Urinary bladder (tissue), 4 donors: ENCODE measurements at places on chromosomes 6 and 20. TPM values are rescaled to one million over a fixed set of nuclear protein-coding genes. Genes with fewer than 3 reads are reported as not detected.

The CD109 gene
- polyA plus RNA-seq = 7.0 TPM

The NOL7 gene
- polyA plus RNA-seq = 86.6 TPM

DNA sequence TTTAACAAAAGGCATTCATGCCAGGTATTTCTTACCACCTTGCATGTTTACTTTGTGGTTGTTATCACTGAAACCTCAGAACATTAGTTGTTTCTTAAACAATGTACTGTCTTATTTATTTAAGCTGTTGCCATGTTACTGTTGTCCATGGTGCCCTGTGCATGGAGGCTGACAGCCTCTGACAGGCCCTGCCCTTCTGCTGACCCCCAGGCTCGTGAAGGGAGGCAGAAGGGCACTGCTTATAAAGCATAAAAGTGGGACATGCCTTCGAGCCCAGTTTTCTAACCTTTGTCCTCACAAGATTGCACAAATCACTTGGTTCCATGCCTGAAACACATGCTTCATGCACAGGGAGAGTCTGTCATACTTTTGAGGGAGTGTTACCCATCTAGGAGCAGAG is 46.7 kb upstream of the CLIC5 start:
- no peak for DNase-seq

GRCh38 chr6:117549611-117550010 is 52.7 kb downstream of the GOPC start:
- no peak for DNase-seq

DNA sequence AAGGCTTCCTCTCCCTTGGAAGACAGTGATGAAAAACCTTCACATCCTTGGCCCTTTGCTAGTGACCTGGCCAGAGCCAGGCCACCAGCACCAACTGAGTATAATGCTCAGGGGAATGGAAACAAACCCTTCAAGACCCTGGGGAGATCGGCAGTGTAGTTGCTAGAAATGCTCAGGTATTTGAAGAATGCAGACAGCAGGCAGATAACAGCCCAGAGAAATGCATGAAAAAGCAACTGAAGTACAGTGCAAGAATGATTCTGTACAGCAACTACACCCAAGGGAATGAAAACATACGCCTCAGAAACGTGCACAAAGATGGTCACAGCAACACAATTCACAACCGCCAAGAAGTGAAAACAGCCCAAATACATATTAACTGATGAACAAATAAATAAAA is 41.1 kb downstream of the PPP1R3G start:
- no peak for DNase-seq
